ENCODE measurements at places on chromosomes 12 and 14.
A peak's percentile ranks its signal among the peaks of the same experiment; 100 is the strongest.

- no peak for DNase-seq
Measured at GRCh38 chr12:59115526-59115925, 195.2 kb upstream of the LRIG3 start.

DNA sequence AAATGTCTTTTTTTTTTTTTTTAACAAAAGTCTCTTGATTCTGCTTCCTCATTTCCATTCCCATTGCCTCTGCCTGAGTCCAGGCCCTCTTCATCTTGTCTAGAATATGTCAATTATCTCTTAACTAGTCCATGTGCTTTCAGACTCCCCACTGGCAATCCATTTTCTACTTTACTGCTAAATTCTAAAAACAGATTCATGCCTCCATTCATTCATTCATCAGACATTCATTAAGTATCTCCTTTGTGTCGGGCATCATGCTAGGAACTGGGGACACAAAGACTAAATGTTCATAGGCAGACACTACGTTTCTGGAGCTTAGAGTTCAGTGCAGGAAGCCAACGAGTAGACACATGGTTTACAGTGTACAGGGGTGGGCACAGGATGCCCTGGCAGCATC lies 9.6 kb upstream of the NEDD1 start:
- DNase-seq = no peak

- no peak for DNase-seq
Measured at GRCh38 chr14:28612414-28612813, 154.2 kb upstream of the FOXG1 start.

- no peak for DNase-seq
Measured at GRCh38 chr12:123707466-123707865, 4.7 kb upstream of the ATP6V0A2 start.

DNA sequence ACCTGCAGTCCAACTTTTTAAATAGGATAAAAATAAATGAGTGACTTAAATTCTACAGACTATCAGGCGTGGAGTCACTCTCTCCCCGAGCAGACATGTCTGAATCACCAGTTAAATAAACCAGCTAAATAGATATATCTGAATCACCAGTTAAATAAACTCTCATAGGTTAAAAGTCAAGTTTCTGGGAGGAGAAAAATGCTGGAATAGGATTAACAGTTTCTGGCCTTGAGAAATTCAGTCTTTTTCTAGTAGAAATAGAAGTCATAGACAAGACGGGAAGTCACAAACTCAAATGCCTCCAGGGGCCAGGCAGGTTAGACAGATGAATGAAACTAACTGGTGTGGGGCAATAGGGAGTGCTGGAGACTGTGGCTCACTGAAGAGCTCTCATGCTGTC lies 258.6 kb upstream of the TMEM132C start:
- DNase-seq = no peak

DNA sequence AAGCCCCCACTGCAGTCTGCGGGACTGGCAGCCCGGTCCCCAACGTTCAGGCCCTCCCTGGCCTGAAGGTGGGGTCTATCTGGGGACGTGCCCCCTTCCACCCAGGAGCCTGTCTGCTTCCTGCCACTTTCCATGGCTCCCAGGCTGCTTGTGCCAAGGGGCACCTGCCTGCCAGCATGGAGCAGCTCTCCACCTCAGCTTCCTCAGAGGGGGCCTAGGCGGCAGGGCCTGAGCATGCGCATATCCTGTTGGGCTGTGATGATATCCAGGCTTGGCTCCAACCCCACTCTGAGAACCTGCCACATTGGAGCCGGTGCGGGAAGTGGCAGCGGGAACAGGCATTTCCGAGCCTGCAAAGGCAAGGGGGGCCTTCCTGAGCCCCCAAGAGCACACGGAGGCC lies 57.4 kb downstream of the FUT8 start:
- DNase-seq = no peak

DNA sequence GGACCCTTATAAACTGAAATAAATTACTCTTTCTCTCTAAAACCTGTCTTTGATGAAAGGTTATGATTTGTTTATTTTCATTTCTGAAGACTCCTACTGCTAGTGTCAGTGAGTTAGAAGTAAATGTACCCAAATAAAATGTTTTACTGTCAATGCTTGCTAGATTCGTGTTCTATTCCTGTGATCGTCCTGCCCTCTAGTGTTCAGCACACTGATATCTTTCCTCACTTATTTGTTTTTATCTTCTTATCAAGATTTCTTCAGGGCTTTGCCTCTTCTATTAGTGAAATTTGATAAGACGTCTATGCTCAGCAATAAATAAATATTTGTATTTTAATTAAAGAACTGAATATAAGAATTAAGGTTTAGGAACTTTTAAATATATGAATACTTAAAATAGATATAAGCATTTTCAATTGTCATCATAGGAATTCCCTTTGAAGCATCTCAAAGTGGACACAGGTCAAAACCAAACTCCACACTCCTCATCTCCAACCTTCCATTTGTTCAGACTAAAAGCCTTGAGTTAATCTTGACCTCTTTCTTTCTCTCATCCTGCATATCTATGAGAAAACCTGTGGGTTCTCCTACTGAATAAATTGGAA lies 75.8 kb downstream of the C12orf50 start:
- peak; percentile 14 for DNase-seq

DNA sequence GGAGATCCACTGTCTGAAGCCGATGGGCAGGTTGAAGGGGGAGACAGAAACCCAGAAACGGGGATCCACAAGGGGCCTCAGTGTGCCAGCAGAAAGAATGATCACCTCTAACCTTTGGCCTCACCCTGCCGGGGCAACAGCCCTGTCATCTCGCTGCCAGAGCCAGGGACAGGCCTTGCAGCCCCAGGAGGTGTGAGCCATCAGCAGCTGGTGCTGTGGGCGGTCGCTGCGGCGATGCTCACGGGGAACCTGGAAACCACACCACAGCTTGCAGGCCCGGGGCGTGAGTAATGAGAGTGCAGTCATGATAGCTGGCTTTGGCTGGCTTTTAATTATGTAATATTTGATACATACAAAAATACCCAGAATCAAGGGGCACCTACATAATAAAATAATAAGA lies 4.7 kb upstream of the TTC7B start:
- DNase-seq = peak; percentile 77

DNA sequence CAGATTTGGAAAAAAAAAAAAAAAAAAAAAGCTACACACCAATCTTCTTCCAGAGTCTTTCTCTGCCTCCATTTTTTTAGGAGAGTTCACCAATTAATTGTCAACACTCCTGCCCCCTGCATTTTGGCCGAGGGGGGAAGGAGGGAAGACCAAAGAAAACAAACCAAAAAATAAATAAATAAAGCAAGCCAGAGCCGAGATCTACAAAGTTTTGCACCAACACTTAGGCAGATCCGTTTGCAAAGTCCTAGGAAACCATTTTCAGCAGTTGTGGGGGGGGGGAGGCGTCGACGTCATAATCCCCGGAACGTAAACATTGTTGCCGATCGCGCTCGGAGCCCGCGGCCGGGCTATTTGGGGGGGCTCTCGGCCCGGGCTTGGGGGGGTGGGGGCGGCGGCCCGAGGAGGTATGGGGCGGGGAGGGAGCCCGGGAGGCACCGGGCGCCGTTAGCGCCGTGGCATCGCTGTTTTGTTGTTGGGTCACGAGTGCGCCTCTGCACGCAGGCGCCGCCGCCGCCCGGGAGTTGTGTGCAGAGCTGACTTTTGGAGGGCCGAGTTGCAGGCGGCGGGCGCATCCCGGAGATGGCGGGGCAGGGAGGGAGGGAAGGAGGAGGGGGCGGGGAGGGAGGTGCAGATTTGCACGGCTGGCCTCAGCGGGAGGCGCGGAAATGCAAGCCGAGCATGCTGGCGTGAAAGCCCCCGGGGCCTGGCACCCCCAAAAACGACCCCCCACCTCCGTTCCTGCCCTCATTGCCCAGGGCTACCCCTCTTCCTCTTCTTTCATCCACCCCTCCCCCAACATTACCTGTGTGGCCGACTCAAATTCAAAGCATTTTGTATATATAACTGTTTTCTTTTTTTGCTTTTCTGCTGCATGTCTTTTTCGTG lies 598 bp downstream of the KDM2B start:
- peak; percentile 72 for DNase-seq

- peak; percentile 54 for DNase-seq
Measured at GRCh38 chr12:124915239-124916236, 1.1 kb upstream of the UBC start.

DNA sequence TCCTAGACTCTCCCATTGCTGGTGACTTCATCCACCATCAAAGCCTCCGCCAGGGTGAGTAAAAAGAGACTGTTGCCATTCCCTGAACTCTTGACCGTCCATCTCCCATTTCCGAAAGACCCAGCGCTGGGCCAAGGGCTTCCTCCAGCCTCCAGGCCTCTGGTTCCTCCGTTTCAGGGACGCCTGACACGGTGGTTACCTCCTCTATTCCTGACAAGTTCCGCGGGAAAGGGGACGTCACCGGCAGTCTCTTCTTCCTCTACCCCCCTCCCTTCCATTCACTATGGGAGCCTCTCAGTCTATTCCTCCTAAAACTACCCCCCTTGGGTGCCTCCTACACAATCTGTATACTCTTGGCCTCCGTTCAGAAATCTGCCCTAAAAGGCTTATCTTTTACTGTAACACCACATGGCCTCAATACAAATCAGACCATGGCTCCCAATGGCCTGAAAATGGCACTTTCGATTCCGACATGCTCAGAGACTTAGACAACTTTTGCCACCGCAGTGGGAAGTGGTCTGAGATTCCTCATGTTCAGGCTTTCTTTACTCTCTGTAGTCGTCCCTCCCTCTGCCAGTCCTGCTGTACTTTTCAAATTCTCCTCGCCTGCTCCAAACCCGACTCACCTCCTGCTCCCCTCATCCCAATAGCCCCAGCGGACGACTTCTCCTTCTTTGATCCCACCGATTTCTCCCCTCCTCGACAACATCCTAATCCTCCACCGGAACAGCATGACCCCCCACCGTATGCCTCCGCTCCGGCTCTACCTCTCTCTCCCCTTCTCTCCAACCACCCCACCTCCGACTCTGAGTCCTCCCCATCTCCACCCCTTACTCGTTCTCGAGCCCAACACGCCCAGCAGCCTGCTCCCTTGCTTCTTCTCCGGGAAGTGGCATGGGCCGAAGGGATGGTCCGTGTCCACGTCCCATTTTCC lies 70.4 kb downstream of the MOK start:
- DNase-seq = no peak
